T-helper 1 cell (primary cell): ENCODE measurements at places on chromosomes 2 and 18.

- DNase-seq: no peak
Observed at GRCh38 chr18:32442575-32442974, 28.1 kb downstream of the GAREM1 start.

GRCh38 chr2:119852214-119852613 is 92.5 kb downstream of the PTPN4 start:
- DNase-seq: no peak

DNA sequence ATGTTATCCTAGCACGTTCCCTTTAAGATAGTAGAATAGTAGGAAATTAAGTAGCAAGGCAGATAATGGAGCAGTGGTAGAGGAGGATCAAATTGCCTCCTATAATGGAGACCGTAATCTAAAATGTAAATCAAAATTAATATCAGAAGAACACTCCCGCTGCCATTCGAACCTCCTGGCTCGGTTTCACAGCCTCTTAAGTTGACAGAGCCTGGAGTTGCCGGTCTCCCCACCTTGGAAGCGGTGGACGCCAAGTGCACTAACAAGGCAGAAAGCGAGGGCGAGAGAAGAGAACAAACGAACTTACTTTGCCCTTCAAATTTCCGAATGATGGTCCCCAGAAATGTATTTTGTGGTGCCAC is 450 bp downstream of the KCNH7 start:
- no peak for DNase-seq

- DNase-seq: no peak
Observed at GRCh38 chr2:3914241-3914640, 210.9 kb downstream of the DCDC2C start.

- no peak for DNase-seq
Observed at GRCh38 chr2:156999661-157000060, 257.8 kb upstream of the GALNT5 start.

GRCh38 chr2:61288070-61288841 is 126.3 kb downstream of the C2orf74 start:
- no peak for DNase-seq

GRCh38 chr18:23884681-23885375 is 129.7 kb upstream of the TTC39C start:
- DNase-seq: no peak

DNA sequence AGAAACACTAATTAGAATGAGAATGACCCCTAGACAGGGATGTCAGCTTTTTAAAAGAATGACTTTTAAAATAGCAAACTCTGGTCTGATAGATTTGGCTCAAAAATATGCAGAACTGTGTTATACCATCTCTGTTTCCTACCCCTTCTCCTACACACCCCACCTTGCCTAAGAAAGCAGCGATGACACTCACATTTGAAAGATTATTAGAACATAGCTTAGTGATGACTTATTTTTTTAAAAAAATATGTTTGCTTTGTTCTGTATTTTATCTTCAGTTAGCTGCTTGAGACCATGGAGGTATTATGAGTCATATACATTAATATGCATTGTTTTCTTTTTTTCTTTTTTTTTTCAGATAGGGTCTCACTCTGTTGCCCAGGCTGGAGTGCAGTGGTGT is 176.7 kb upstream of the TPO start:
- no peak for DNase-seq

DNA sequence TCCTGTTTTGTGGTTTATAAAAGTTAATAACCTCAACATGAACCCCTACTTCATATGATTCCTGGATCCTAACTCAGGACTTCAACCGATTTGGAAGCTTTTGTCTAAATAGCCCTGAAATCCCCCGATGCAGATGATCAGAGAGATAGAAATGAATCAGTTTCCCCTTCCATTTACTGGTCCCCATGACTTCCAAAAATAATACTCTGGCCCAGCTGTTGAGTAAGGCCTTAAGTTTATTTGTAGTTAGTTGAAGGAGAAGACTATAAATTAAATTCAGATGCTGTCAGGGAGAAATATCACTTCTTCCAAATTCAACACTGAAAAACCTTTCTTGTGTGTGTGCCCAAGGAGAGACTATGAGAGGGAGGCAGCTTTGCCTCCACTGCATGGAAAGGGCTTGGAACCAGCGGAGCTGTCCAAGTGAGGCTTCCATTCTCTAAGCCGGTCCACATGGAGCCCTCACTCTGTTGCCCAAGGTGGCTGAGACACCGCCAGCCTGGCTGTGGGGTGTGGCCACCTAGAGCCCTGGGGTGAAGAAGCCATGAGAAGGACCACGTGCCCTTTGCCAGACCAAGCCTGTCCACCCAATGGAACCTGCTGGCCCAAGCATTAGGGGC is 53.6 kb downstream of the PIEZO2 start:
- DNase-seq: no peak

DNA sequence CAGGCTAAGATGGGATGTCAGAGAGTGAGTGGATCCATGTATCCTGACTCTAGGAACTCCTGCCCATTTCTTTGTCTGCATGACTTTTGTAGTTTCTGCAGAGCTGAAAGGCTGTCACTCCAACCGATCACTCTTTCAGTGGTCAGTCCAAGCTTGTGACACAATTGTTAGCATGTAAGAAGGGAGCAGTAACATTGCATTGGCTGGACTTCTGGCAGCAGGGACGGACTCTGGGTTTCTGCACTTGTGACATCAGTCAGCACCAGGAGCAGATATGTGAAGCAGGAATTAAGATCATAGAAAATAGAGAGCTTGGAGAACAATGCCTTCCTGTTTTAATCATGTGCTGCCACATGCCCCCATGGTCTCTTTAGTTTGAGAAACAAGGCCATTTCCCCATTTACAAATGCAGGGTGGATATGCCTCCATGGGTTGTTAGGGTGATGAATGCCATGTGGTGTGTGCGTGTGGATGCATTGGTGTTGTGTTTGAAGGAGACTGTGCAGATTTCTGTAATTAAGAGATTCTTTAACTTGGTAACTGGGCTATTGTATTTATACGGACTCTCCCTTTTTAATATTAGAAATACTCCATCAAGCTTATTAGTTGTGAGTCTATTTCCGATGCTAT is 214.3 kb upstream of the EPHA4 start:
- no peak for DNase-seq

DNA sequence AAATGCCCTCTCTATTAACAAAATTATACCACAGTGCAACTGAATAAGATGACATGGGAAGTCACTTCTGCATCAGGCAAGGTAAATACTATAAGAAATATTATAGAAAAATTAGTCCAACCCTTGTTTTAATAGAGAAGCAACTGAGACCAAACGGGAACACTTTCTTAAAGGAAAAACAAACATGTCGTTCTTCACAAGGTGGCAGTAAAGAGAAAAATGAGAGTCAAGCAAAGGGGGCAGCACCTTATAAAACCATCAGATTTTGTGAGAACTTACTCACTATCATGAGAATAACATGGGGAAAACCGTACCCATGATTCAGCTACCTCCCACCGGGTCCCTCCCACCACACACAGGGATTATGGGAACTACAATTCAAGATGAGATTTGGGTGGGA is 481.7 kb upstream of the CRIM1 start:
- DNase-seq: no peak

DNA sequence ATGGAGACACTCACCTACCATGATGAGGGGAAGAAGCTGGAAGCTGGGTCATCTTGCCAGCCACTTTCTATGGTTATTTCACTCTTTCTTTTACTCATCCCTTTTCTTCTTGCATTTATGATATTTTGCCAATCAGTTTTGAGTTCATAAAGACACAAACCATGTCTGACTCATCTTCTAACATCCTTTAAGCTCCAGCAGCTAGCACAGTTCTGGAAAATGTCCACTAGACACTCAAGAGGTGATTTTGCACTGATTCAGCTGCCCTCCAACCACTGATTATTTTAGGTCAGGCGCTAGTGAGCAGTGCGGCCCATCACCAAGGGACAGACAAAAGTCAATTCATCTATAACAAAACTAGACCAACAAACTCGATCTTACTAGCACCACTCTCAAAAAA is 537.1 kb upstream of the ID2 start:
- no peak for DNase-seq

GRCh38 chr2:127094509-127095366 is 12.2 kb downstream of the BIN1 start:
- DNase-seq: no peak

DNA sequence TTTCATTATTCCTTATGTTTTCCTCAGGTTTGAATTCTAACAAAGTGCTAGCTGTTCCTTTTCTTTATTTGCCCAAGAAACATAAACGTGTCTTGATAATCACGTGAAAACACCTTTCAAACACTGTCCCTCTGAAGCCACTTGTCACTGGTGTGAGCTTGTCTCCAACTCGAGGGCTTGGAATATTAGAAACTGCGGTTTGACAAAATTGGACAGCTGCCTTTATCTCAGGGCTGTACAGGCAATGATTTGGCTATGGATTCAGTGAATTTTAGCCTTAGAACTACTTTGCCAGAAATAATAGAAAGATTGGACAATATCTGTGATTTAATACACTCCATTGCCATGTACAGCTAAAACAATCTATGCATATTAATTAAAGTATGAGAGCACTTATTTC is 763.0 kb upstream of the ACVR2A start:
- DNase-seq: no peak
